H9 (cell line): ENCODE measurements at places on chromosomes 2 and 18. TPM values are rescaled to one million over a fixed set of nuclear protein-coding genes. Genes with fewer than 3 reads are reported as not detected.

DNA sequence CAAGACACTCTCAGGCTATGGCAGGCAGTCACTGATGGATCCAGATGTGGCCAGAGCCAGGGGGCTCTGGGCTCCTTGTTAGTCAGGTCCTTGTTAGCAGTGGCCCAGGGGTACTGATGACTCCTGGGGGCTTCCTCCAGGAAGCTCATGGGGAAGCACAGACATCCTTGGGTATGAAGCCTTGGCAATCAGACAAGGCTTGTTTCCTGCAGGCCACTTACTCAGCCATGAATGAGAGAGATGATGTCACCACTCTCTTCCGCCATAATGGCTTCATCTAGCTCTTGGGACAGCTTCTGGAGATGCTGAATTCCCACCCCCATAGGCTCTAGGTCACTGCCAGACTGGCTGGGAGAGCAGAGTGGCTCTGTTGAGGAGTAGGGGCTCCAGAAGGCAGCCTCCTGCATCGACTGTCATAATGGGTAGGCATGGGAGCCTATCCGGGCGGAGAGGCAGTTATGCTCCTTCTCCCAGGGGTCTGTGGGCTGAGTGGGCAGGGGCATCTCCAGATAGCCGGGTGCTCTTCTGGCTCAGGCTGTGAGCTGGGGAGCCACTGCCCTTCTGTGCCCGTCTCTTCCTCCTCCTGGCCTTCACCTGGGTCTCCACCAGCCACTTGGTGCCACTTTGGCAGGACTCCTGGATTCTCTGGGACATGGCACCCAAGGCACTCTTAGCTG lies 40.2 kb upstream of the BMPR2 start:
- DNase-seq: no peak

GRCh38 chr2:234565842-234566619 lies 69.2 kb upstream of the ARL4C start:
- DNase-seq: no peak

The GEN1 gene
- 28.1 and 28.4 TPM in 2 replicates for total RNA-seq

The MYCN gene
- 100.0 and 105 TPM in 2 replicates for total RNA-seq

DNA sequence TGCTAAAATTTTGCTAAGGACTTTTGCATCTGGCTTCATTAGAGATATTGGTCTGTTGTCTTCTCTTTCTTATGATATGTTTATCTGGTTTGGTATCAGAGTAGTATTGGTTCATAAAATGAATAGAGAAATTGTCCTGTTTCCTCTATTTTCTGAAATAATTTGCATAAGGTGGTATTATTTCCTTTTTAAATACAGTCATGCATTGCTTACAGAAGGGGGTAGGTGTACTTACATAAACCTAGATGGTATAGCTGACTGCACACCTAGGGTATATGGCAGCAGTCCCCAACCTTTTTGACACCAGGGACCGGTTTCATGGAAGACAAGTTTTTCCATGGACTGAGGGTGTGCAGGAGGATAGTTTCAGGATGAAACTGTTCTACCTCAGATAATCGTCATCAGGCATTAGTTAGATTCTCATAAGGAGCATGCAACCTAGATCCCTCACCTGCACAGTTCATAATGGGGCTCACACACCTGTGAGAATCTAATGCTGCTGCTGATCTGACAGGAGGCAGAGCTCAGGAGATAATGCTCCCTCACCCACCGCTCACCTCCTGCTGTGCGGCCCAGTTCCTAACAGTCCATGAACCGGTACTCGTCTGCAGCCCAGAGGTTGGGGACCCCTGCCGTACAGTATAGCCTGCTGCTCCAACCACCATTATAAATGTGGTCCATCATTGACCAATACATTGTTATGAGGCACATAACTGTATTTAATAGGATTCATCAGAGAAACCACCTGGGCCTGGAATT lies 189.2 kb downstream of the FAM210A start:
- DNase-seq: no peak

DNA sequence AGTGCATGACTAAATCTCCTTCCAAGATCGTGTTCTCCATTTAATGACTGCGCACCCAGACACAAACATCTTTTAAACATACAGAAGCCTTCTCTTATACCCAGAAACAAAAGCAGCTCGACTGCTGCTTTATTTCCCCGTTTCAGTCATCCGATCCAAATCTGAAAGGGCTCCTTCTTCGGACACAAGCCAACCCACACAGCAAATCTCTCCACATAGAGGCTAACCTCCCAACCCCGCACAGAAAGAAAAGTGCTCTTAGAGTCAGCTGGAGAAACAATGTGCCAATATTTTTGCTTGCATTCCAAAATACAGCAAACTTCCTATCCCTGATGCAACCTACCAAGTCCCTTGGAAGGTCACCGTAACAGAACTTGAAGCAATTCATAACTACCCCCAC lies 29.1 kb downstream of the GAREM1 start:
- no peak for DNase-seq

DNA sequence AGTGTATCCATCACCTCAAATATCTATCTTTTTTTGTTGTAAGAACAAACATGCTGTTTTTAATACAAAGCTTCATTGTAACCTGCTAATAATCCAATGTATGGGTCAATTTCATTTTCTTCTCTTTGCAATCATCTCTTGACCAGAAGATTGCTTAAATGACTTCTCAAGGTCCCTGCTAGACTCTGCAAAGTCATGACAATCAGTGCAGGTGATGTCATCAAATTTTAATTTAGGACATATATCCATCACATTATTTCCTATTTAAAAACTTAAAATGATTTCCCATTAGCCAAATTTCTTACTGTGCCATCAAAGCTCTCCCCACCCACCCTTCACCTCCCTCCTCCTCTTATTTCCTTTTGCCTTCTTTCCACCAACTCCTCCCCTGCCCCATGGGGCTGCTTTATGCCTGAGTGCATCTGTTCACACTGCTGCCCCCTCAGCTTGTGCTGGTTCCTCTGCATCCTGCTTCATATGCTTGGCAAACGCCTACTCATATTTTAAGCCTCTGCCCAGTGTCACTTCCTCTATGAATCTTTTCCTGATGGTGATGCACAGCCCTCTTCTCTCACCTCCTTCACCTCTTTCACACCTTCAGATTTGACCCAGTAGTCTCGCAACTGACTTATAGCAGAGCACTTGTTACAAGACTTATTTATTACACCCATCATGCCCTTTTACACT lies 20.3 kb downstream of the PLEK start:
- no peak for DNase-seq

DNA sequence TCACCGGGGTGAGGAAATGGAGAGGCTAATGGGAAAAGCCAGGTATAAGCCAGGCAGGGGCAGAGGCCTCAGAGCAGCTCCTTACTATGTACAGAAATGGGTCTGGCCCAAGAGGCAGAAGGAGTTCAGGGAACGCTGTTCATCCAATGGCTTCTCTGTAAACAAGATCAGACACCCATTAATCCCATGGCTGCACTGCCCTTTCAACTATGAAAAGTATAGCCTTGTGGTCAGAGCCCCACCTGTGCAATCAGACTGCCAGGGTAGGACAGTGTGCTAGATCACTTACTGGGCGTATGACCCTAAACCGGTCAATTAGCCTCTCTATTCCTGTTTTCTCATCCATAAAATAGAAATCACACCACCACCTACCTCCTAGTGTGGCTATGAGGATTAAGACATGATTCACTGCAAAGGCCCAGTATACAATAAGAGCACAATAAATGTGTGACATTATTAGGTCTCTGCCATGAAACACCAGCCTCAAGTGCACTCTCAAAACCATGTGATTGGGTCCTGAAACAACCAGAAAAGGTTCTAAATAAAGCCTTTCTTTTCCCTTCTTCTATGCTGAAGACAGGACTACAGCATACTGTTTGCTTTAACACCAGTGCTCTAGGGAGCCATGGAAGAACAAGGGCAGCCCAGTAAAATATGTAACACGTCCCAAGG lies 4.4 kb downstream of the ANKRD44 start:
- no peak for DNase-seq

The VWA3B gene
- not detected in 2 replicates for total RNA-seq

- no peak for DNase-seq
Observed at GRCh38 chr2:105321875-105322646, 7.5 kb downstream of the TGFBRAP1 start.

The M1AP gene
- total RNA-seq: 5.5 and 7.6 TPM in 2 replicates

The REG3A gene
- total RNA-seq: not detected in 2 replicates

DNA sequence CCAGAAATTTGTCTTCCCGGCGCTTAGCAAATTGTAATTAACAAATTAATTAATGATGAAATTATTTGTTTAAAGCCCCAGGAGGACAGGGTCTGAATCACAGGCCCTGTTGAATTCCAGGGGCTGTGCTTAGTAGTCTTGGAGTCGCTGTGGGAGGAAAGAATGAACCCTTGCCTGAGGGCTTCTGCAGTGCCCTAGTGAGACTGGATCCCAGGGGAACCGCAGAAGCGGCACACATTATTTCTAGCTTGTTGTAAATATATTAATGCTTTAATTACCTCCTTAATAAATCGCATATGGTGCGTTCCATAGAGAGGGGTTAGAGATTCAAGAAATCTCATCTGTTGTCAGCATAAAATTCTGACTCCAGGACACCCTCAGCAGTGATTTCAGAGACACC lies 235.4 kb downstream of the CELF4 start:
- DNase-seq: no peak

- no peak for DNase-seq
Observed at GRCh38 chr2:75333646-75334045, 134.3 kb upstream of the TACR1 start.

DNA sequence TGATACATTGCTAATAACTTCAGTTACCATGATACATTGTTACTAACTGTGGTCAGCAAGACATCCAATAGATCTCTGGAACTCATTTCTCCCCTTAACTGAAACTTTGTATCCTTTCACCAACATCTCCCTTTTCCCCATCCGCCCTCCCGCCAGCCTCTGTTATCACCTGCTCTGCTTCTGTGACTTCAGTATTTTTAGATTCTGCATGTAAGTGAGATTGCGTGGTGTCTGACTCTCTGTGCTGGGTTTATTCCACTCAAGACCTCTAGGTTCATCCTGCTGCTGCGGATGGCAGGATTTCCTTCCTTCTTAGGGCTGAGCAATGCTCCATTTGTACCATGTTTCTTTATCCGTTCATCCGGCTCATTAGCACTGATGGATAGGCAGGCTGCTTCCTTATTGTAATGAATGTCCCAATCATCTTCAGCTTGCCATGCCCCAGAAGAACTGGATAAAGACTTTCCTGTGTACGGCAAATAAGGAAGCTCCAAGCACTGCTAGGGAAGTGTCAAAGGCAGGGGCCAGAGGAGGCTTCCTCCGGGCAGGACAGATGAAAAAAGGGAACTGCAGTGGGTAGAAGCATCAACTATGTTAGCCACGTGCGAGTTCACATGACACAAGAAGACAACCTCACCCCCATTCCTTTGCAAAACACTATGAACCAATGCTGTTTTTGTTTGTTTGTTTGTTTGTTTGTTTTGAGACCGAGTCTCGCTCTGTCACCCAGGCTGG lies 113.4 kb downstream of the EIPR1 start:
- DNase-seq: no peak

GRCh38 chr2:175580652-175581051 lies 399.1 kb upstream of the ATP5MC3 start:
- no peak for DNase-seq

GRCh38 chr2:7165736-7166135 lies 248.5 kb downstream of the RNF144A start:
- no peak for DNase-seq

DNA sequence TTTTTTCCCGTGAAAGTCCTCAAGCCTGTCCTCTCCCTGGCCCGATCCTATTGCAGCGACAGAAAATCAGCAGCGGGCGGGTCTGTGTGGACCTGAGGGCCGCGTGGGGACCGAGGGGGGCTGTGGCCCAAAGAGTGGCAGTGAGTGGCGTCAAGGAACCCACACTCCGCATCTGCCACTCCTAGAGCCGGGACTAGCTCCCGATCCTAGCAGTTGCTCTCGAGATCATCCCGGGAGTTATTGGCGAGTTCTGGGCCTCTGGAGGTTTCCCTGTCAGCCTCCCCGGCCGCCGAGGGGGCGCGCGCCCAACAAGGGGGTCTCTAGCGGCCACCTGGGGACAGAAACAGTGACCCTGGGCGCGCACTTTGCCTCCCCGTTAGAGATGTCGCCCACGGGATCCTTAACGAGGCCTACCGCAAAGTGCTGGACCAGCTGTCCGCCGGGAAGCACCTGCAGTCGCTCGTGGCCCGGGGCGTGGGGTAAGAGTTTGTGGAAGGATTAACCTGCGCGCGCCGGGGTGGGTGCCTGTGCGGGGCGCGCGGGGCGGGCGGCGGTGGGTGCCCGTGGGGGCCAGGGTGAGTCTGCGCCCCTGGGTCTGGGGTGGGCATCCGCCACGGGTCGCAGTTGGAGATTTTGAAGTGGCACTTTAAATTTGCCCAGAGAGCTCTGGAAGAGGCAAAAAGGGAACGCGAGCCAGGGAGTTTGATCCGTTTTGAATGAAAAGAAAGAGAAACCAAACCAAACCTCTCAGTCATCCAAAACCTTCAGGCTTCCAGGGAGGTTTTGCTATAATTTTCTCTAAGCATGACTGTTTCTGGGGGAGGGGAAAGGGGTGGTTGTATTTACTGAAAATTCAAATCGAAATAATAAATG lies 3.5 kb downstream of the ADCYAP1 start:
- DNase-seq: peak; percentile 34

The AMMECR1L gene
- total RNA-seq: 20.0 and 20.3 TPM in 2 replicates

The LIMS4 gene
- total RNA-seq: 0.55 and 0.70 TPM in 2 replicates
